ENCODE measurements at places on chromosomes 3 and 15.
A peak's percentile ranks its signal among the peaks of the same experiment; 100 is the strongest.

DNA sequence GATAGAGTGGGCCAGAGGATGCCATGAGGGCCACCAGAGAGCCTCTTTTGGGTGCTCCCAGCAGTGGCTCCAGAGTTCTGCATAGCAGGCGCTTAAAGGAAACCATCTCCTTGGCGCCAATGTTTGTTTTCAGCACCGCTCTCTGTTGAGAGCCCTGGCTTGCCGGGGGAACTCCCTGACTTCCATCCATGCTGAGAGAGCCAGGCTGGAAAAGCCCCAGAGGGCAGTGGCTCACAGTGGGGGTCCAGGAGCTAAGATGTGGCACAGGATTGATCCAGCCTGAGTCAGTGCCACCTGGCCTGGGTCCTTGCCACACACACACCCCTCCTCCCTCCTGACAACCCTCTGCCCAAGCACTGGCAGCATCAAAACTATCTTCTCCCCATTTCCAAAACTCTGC is 50.4 kb upstream of the HACD2 start:
- no peak for DNase-seq

DNA sequence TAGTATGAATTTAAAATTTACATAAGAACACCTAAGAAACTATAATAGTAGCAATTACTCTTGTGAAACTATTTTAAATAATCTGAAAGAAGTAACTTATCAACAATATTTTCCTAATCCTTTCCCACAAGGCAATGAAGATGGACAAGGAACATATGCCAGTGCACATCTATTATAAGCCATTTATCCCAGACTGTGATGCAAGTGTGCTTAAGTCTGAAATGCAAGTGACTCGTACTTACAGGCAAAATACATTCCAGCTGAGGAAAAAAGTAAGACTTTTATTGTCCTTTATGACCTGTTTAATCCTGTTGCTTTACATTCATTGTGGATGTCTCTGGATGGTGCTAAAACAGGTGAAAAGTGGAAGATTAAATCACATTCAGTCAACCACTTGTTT is 709.4 kb downstream of the ZNF385D start:
- DNase-seq, result no peak

GRCh38 chr3:45123030-45123429 is 23.1 kb downstream of the CDCP1 start:
- DNase-seq, result no peak

DNA sequence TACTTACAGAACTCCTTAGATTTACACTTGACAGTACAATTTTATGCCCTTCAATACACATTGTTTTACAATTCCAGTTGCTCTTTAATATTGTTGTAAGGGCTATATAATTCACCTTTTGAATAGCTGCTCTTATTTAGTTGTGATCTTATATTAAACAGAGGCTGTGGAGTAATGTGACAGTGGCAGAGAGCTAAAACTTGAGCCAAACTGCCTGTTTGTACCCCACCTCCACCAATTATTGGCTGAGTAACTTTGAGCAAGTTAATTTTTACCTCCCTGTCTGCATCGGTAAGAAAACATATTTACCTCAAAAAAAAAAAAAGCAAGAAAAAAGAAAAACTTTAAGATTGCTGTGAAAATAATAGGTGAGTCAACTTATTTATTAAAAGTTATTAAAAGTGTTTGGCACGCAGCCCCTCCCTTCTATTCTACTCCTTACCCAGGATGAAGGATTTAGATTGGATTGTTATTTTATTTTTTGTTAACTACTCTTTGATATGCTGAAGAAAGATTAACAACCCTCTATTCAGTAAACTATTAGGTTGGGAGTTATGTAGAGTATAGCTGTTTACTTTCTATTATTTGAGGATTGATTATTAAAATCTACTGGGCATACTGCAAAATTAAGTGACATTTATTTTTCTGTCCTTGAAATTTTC is 1.7 kb downstream of the SEC62 start:
- no peak for DNase-seq

DNA sequence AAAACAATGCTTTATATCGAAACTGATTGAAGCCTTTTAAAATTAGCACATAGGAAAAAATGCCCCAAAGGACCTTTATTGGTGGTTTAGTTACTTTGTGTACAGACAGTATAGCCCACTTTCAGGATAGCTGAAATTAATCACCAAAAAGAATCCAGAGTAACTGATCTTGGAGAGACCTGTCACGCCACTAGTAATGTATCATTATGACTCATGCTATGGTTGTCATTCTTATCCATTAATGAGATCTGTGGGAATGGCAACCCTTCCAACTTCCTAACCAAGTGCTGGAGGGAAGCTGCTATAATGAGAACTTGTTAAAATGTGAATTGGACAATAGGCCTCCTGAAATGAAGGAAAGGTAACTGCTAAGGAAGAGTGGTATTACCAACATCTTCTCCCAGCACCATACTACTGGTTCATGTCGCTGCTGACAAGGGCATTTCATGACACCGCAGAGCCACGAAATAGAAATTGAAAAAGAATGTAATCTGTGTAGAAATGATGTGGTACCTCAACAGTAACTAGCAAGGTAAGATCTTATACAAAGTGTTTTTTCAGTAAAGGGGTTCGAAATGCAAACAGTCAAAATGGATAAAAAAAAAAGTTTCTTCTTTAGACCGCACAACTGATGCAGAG is 7.1 kb upstream of the EMC4 start:
- DNase-seq, result no peak

GRCh38 chr15:32735989-32736700 is 18.3 kb downstream of the GREM1 start:
- DNase-seq, result no peak

DNA sequence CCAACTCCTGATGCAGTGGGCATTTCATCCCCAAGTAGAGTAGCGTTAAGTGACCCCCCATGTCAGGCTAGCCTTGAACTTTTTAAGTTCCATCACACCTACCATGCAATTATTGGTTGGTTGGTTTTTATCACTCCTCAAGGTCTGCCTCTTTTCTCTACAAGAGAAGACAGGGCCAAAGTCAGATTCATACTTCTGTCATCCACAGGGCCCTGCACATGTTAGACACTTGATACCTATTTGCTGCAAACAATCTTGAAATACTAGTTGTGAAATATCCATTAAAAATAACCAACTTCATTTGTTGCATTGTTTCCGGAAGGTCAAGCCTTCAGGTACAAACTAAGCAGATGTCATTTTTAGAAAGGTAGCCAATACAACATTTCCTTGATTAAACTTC is 1.2 kb downstream of the CMSS1 start:
- no peak for DNase-seq

DNA sequence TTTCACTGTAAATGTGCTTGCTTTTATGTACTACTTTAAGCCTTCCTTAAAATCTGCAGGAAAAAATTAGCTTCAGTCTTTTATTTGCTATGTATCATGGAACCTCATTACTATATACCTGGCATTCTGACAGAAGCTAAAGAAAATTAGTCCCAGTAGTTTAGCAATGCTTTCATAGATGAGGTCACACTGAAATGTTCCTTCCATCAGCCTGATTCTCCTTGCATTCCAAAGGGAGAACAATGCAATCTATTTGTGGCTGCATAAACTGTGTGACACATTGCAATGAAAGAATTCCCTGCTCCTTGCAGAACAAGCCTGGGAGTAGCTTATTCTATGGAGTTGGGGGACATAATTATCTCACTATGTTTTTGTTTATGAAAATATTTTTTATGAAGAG is 691.5 kb upstream of the ARPP21 start:
- DNase-seq, result no peak

- no peak for DNase-seq
Measured at GRCh38 chr3:16168211-16168610, 6.3 kb upstream of the GALNT15 start.

GRCh38 chr3:81013360-81013759 is 748.1 kb downstream of the GBE1 start:
- no peak for DNase-seq

GRCh38 chr3:31482493-31483200 is 50.1 kb upstream of the STT3B start:
- DNase-seq, result no peak

- no peak for DNase-seq
Measured at GRCh38 chr3:128996200-128996599, 2.3 kb upstream of the CFAP92 start.

DNA sequence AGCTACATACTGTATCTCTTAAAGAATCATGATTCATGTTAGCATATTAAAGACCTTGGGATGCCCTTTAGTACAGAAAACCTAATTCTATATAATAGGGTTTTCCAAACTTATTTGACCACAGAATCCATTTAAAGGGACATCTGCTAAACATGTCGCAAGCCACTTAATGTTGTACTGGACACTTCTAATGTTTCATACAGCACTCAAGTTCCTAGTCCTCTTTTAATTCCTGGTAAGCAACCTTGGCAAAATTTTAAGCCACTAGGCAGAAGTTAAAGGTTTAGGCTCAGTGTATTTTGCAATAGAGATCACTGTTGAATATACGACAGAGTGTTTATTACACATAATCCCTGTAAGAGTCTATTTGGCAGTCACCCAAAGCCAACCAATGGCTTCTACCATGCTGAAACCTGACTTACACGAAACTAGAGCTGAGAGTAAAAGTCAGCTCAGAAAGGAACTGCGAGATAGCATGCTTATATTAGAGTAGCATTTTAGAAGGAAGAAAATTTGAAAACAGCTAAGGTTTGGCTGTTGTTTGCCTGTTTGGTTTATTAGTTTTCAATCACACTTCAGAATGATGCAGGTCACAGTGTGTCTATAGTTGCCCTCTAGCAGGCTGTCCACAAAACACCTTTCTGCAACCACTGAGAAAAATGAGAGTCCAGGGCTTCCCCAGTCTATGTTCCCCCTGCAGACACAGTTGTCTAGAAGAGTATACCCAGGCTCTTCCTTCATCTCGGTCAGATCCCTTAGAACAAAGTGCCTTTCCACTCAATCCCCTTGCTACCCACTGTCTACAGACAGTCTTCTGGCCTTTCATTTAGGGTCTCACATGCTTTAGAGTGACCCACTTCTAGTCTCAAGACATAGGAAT is 104.4 kb downstream of the FMN1 start:
- no peak for DNase-seq

DNA sequence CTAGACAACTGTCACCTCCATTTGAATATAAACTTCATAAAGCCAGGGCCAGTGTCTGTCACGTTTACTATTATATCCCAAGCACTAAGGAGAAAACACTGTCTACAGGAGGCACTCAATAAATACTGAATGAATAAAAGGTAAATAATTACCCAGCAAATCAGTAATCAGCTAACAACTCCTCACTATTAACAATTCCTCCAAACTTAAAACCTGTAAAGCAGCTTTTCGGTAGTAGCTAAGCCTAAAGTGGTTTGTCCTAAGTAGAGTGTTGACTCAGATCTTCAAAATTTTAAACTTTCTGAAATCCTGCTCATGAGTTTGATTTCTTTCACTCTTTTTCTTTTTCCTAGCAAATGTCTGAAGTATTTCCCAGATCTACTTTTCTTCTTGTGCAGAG is 39.9 kb downstream of the C3orf80 start:
- no peak for DNase-seq

DNA sequence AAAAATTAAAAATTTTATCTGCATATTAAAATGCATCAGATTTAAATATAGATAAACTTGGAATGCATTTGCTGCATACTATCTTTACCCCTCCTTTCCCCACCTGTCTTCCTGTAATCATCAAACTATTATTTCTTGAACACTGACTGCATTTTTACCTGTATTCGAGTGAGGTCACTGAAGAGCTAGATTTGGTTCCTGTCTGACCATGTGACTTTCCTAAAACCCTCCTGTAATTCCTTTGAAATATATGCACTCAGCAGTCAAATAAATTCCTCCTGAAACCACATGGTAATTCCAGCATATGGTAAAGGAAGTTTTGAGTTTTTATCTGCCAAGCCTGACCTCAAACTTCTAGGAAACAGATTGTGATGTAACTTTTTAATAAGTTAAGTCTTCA is 445.6 kb upstream of the FRG2C start:
- DNase-seq, result no peak

DNA sequence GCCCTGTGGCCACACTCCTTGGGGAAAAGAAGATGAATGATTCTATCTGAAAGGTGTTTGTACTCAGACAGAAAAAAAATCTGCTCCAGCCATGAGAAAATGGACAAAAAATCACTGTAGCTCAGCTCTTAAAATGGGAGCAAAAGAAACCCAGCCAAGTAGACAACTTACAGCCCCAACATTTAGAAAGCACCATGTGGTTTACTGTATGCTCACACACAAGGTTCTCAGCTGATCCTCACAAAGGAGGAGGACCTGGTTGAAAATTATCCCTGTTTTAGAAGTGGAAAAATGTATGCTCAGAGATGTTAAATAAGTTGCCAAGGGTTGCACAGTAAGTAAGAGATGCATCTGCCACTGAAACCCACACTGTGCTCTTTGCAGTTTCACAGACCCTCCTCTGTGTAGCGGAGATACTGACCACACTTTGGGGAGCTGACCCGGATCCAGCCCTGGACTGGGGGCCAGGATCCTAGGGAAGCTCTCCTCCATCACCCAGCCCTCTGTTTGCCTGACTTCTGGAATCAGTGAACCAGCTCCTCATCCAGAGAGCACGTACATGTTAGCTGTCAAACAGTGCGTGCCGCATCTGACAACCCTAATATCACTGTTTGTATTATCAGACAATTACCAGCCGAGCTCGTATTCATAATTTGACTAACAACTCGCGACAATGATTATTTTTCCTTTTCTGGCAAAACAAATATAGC is 32.7 kb upstream of the TPRG1 start:
- DNase-seq, result no peak

- DNase-seq, result no peak
Measured at GRCh38 chr3:82000773-82001172, 239.3 kb upstream of the GBE1 start.

DNA sequence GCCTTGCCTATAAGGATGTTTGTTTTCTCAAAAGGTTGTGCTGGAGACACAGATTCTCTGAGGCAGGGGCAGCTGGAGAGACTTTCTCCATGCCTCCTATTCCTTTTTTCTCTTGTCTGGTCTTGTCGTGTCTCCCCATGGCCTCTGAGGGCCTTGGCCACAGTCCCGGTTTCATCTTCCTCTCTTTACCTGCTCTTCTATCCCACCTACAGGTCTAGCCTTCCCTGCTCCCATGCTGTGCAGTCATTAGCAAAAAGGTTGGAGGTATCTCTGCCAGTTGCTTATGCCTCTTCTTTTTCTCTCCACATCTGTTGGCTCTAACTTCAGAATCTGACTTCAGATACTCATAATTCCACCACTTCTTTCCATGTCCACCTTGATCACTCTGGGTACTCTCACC is 191.1 kb downstream of the IL20RB start:
- DNase-seq, result no peak

- no peak for DNase-seq
Measured at GRCh38 chr3:52213901-52214300, 11.5 kb downstream of the TLR9 start.

DNA sequence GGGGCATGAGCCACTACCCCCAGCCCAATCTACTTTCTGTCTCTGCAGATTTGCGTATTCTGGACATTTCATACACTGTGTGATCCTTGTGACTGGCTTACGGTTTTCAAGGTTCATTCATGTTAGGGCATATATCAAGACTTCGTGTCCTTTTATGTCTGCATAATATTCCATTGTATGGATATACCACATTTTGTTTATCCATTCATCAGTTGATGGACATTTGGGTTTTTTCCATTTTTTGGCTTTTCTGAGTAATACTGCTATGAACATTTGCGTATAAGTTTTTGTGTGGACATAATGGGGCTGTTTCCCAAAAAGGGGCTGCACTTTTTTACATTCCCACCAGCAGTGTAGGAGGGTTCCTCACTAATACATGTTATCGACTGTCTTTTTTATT is 106.6 kb downstream of the PDE8A start:
- DNase-seq, result no peak

- DNase-seq, result no peak
Measured at GRCh38 chr3:178397836-178398235, 138.4 kb upstream of the KCNMB2 start.

GRCh38 chr3:20652231-20652986 is 466.4 kb upstream of the SGO1 start:
- no peak for DNase-seq

GRCh38 chr3:113783463-113783862 is 36.6 kb downstream of the ATP6V1A start:
- peak; percentile 16 for DNase-seq
